ENCODE measurements at places on chromosomes 1 and 21.

DNA sequence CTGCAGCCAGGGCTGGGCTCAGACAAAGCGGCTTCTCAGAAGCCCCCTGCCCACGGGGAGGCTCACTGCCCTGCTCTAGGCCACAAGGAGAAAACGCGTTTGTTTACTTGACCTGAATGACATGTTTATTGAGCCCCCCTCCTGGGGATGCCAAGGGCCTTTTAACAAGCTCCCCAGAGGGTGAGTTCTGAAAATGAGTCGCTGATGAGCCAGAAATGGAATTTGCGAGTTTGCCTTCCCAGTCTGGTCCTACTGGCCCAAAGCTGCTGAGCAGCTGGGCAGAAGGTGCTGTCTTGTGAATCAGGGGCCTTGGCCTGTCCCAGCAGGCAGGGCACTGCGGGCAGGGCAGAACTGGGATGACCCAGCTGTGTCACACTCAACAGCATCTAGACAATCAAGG, 120.6 kb downstream of the SYF2 start:
- DNase-seq: no peak

GRCh38 chr1:232226197-232226712, 403.7 kb downstream of the SIPA1L2 start:
- peak; percentile 83 for DNase-seq

DNA sequence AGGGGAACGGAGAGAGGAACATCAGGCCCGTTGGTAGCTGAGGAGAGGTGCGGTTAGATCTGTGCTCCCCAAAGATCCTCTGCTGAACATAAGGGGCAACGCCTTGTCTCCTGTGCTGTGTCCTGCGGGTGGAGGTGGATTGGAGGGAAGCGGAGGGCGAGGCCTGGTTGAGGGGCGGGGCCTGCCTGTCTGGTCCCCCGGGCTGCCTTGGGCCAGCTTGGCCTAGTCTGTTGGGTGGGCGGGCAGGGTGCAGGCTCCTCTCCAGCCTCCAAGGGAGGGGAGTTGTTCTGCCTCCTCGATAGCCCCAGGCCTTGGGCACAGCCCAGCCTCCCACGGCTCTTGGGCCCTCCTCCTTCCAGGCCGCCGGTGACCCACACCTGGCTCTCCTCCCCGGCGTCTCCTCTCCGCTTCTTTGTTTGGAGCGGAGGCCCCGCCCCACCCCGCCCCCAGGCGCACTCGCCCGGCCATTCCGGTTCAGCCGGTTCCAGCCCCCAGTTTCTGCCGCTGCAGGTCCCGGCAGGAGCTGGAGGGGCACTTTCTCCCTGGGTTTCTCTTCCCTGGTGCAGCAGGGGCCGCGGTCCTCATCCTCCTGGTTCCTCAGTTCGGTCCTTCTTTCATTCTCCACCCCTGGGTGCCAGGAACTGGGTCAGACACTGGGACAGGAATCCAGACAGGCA, 19.4 kb downstream of the PTPRF start:
- peak; percentile 97 for DNase-seq

DNA sequence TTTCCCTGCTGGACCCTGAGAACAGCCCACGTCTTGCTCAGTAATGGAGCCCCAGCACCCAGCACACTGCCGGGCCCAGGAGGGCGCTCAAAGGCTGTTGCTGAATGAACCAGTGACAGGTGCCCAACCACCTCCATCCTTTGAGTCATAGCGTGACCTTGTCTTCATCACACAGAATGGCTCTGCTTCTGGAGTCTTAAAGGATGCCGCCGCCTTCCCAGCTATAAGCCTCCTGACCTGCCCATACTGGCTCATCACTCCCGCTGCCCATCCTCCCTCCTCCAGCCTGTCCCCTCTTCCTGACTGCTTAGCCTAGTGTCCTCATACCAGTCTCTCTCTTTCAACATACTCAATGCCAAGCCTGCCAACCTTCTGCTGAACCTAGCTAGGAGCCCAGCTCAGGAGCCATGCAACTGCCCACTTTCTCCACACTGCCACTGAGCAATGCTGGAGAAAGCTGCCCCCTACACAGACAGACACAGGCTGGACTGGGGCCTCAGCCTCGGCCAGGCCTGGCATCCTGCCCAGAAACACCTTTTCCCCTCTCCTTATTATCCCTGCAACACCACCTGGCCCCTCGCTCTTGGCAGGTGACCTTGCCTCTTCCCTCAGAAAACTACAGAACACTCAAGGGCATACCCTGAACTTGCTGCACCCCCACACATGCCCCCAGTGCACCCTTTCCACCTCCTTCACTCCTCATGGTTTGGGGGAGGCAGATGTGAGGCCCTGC, 14.1 kb downstream of the TTC39A start:
- no peak for DNase-seq

- DNase-seq: no peak
Observed at GRCh38 chr1:64187646-64188045, 15.8 kb upstream of the UBE2U start.

DNA sequence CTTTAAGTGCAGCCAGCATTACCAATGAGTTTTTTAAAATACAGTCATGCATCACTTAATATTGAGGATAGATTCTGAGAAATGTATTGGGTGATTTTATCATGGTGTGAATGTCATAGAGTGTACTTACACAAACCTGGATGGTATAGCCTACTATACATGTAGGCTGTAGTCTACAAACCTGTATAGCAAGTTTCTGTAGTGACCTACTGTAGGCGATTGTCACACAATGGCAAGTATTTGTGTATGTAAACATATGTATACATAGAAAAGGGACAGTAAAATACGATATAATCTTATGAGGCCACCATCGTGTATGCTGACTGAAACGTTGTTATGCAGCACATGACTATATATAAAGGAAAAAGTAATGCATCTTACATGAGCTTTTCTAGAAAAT, 48.2 kb downstream of the RPE65 start:
- DNase-seq: no peak

DNA sequence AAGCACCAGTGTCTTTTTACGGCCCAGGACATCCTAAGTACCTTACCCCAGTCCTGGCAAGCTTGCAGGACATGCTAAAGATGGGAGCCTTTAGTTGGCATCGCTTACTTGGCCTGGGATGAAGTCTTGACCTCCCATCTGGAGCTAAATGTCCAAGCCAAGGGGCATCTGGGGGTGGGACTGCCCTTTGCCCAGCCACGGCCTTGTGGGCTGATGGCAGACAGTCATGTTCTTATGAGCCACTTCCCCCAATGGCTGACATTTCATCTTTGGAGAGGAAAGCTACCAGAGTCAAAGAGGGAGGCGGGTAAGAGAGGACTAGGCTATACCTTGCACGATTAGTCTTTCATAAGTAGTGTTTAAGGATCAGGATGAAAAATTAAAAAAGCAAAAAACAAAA, 32.2 kb downstream of the OPTC start:
- no peak for DNase-seq

GRCh38 chr1:56803561-56804156, 15.5 kb downstream of the FYB2 start:
- DNase-seq: no peak

DNA sequence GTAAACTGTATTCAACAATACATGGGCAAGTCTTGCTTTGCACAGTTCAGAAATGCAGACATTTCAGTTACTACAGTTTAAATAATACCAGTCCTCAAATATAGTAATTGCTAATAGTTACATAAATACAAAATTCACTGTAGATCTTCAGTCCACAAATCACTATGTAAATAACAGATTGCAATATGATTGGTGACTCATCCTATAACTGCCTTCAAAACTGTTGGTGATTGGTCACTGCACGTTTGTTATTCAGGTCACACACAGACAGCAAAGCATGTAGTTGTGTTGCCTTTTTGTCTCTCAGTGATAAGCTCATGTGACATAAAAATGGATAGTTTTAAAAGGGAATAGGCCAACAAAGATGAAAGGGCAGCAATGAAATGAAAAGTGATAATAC, 186.5 kb upstream of the CTTNBP2NL start:
- DNase-seq: no peak

- no peak for DNase-seq
Observed at GRCh38 chr1:218451415-218451814, 106.3 kb downstream of the TGFB2 start.

GRCh38 chr1:27428316-27429028, 36.0 kb downstream of the GPR3 start:
- DNase-seq: no peak

DNA sequence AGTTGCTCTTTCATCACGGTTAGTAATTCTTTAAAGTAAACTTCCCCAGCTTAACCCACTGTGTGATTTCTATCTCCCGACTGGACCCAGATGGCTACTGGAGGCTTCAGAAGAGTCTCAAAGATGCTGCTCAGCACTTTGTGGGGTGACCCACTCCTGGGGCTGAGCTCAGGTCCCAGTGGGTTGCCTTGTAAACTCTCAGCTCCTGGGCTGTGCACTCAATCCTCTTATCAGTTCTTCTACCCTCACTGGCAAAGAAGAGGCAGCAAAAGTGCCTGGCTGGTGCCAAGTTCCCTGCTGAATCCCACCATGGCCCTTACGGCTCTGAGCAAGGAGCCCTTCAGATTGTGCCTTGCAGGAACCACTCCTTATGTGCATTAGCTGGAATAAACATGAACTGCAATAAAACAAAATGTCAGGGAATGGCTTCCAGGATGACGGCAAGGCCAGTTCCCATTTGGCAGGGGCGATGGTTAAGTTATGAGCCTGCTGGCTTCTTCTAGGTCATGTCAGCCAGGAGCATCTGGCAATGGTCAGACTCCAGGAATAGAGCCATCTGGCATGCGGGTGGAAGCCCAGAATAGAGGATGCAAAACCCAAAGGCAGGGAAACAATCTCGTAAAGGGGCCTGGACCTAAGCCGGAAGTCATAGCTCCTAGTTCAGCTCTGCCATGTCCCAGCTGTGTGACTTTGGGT, 6.8 kb downstream of the MYOC start:
- no peak for DNase-seq

GRCh38 chr1:48216941-48217340, 5.6 kb upstream of the SLC5A9 start:
- no peak for DNase-seq

- DNase-seq: no peak
Observed at GRCh38 chr21:36518883-36519492, 39.1 kb upstream of the CLDN14 start.

- no peak for DNase-seq
Observed at GRCh38 chr1:27086026-27086425, 68.9 kb downstream of the SLC9A1 start.

- no peak for DNase-seq
Observed at GRCh38 chr1:49197081-49197480, 420.4 kb upstream of the BEND5 start.

- no peak for DNase-seq
Observed at GRCh38 chr1:89687254-89687653, 54.3 kb downstream of the LRRC8C start.

- DNase-seq: no peak
Observed at GRCh38 chr1:30363031-30363430, 360.4 kb downstream of the MATN1 start.

GRCh38 chr1:210418863-210419650, 90.4 kb downstream of the HHAT start:
- DNase-seq: peak; percentile 72

DNA sequence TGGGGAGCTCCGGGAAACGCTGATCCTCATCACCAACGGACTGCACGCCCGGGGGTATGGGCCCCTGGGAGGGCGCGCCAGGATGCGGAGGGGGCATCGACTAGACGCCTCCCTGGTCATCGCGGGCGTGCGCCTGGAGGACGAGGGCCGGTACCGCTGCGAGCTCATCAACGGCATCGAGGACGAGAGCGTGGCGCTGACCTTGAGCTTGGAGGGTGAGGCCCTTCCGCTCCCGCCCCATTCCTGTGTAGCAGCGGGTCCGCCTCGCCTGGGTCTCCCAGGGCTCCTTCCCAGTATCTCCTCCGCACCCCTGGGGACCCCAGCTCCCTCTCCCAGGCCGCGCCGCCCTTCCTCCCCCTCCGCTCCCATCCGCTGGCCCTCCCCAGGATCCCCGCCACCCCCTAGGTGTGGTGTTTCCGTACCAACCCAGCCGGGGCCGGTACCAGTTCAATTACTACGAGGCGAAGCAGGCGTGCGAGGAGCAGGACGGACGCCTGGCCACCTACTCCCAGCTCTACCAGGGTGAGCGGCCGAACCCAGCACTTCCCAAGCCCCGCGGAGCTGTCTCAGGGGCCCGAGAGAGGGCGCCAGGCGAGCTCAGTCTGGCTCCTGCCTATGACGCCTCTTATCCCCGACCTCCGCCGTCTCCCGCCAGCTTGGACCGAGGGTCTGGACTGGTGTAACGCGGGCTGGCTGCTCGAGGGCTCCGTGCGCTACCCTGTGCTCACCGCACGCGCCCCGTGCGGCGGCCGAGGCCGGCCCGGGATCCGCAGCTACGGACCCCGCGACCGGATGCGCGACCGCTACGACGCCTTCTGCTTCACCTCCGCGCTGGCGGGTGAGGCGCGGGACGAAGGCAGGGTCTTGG, 5.0 kb downstream of the HAPLN2 start:
- DNase-seq: no peak

- DNase-seq: no peak
Observed at GRCh38 chr1:170316270-170316669, 170.5 kb downstream of the NTMT2 start.

DNA sequence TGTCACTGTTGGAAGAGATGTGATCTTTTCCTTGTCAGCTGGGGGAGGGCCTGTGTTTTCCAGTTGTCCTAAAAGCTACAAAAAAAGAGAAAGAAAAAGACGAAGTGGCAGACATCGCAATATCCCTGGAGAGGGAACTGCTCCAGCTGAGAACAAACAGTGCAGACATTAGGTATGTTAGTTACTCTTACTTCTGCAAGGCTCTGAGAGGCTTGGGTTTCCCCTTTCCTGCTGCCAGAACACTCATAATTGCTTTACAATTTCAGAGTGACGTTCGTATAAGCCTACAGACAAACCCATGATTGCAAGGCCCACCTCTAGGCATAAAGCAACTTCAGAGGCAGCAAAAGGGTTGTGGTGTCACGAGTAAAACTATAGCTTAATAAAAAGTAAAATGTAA, 31.1 kb downstream of the CD160 start:
- no peak for DNase-seq

DNA sequence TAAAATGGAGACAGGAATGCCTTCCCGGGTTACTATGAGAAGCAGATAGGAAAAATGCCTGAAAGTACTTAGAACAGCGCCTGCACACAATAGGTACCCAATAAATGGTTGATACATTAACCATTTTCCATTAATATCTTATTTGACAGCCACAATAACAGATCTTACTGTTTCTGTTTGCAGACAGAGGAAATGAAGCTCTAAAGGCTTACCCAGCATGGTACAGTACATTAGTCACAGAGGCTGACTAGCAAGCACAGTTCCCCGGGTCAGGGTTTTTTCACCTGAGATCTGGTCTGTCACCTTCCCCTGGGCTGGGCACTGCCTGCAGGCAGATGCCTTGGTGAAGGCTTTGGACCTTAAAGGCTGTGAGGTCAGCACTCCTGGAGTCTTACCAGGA, 2.9 kb downstream of the TRIM63 start:
- no peak for DNase-seq
